ENCODE measurements at places on chromosomes 3 and 15.

GRCh38 chr3:11513817-11514135, 129.9 kb downstream of the VGLL4 start:
- DNase-seq: no peak

GRCh38 chr15:33309602-33310276, 1.0 kb upstream of the RYR3 start:
- DNase-seq: peak; percentile 27

DNA sequence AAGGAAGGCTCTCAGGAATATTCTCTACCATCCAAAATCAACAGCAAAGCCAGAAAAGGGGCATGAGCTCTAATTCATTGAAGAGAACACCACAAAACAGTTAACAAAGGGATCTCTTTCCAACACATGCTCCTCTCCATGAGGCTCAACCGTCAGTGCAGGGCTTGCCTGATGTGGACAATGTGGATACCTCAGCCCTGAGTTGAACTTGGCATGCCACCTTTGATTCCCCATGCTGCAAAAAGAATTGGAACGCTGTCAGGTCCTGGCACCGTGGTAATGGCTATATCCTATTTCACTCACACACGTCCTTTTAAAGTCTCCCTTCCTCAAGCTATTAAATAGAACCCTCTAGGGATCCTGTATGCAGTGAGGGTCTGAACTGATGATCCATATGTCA, 30.7 kb upstream of the IP6K2 start:
- peak; percentile 49 for DNase-seq

- DNase-seq: no peak
Observed at GRCh38 chr3:152385761-152386160, 117.0 kb downstream of the MBNL1 start.

GRCh38 chr15:29099131-29099880, 170.3 kb downstream of the NSMCE3 start:
- DNase-seq: no peak

GRCh38 chr15:68479870-68480269, 47.9 kb upstream of the ITGA11 start:
- no peak for DNase-seq

GRCh38 chr15:94099574-94099960, 131.8 kb upstream of the MCTP2 start:
- DNase-seq: no peak

DNA sequence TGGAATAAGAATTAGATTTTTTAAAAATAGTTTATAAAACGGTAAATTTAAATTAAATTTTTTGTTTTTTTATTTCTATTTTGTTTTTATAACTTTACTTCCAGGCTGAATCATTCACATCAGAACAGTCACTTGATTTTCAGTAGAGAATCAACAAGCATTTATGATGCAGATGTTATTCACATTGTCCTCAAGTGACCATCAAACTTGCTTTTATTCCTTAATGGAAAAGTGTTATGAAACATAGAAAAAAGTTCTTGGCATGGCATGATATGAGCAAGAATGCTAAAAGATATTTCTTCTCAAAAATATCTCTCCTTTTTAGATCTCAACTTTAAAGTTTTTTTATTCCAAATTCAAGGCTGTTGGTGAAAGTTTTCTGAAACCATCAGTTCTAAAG, 70.9 kb upstream of the TGFBR2 start:
- DNase-seq: no peak

DNA sequence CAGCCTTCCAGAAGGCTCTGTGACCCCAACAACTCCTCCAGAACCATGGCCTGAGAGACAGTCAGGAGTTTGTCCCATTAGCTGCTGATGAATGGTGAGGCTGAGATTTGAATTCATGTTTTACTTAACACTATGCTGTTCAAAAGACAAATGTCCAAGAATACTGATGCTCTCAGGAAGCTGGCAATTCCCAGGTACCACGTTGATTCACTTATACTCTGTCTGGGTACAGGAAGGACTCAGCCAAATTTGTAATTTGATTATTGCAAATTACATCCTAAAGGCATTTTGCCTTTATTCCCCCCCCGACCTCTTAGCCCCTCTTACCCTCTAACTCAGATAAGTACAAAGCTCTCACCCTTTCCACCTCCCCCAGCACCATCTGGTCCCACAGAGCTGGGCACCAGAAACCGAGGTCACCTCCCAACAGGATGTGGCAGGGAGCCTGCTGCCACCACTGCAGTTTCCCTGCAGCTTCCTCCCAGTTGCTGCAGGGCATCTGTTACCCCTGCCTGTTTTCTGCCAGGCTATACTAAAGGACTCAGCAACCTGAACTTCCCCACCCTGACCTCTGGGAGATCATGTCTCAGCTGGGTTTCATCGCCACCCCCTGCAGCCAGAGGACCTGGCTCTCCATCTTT, 33.6 kb downstream of the EAF1 start:
- DNase-seq: no peak

- DNase-seq: no peak
Observed at GRCh38 chr3:56238299-56238698, 230.0 kb downstream of the ERC2 start.

GRCh38 chr3:72143966-72144717, 359.2 kb upstream of the PROK2 start:
- DNase-seq: no peak

DNA sequence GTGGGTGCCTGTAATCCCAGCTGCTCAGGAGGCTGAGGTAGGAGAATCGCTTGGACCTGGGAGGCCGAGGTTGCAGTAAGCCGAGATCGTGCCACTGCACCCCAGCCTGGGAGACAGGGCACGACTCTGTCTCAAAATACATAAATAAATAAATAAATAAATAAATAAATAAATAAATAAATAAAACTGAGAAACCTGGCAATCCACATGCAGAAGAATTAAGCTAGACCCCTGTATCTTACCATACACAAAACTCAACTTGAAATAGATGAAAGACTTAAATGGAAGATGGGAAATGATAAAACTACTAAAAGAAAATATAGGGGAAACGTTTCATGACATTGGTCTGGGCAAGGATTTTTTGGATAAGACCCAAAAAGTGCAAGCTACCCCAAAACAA, 58.0 kb downstream of the ATP13A4 start:
- no peak for DNase-seq

DNA sequence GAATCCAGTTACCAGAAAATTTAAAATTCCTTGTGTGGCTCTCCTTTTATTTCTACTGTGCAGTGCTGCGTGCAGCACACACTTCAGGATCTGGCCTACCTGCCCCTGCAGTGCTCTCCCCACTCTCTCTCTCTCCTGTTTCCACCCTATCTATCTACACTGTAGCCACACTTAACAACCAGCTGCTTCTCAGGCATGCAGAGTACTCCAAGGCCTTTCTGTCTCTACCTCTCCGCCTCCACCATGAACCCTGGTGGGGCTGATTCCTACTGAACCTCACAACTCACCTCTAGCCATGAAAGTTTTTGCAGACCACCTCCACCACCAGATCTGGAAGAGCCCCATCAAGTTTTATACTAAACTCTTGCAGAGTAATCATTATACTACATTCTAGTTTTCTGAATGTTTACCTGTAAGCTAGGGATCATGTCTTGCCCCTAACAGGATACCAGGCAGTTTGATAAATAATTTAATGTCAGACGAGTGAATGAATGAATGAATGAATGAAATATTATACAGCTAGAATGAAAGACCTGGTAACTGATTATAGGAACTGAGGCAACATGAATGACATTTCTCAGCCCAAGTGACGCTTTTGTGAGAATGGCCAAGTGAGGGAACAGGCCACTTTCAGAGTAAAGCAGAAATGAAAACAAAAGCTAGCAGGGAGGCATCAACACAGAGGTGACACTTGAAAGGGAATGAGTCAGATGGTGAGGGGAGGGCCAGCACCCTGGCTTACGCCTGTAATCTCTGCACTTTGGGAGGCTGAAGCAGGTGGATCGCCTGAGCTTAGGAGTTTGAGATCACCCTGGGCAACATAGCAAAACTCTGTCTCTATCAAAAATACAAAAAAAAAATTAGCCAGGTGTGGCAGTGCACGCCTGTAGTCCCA, 363.5 kb downstream of the FOXP1 start:
- no peak for DNase-seq
